ENCODE measurements at places on chromosomes 2 and 18.

DNA sequence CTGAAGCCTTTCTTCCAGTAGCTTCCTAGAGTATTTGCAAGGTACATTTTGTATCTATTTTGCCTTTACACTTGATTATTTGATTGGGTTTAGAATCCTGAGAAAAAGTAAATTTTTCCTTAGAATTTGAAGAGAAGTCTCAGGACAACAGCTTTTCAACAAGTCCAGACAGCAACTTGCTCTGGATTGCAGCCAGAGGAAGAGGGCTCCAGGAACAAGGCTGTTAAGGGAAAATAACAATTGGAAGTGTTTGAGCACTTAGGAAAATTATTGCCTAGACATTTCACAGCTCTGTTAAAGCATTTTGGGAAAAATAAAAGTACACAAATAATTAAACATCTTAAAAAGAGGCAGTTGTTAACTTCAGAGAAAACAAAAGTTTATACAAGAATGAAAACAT lies 58.3 kb upstream of the RAPGEF4 start:
- no peak for DNase-seq

- DNase-seq: no peak
Observed at GRCh38 chr18:78542204-78542603, 437.4 kb upstream of the SALL3 start.

GRCh38 chr2:216477283-216478035 lies 21.2 kb upstream of the RPL37A start:
- no peak for DNase-seq

DNA sequence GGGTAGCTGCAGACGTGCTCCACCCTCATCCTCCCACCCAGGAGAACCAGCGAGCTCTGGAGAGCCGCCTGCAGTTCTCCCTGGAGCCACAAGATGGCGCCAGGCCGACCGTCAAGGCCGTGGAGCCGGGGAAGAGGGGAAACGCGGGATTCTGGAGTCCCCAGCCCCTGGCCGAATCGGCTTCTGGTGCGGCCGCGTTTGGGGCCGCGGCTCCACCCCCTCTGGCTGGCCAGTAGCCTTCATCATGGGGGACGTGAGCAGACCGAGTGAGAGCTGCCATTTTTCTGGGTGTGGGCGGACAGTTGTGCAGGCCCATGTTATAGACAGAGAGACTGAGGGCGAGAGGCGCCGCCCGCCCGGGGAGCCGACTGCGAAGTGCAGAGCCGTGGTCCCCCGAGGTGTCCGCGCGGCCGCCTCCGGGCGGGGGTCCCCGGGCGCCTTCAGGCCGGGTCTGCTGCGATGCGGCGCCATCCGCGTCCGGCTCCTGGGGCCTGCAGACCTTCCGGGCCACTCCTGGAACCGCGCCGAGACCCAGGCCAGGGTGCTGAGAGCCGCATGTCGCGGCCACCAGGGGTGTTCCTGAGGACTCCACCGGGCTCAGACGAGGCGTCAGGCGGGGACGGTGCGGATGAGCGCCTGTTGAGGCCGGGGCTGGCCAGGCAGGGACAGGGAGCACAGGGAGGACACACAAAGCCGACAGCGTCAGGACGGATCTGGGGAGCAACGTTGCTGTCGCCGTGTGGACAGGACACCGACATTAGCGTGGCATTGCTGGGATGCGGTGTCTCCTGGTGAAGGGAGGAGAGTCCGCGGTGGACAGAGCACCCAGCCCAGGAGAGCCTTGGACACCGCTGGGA lies 418.2 kb upstream of the HS6ST1 start:
- peak; percentile 61 for DNase-seq

DNA sequence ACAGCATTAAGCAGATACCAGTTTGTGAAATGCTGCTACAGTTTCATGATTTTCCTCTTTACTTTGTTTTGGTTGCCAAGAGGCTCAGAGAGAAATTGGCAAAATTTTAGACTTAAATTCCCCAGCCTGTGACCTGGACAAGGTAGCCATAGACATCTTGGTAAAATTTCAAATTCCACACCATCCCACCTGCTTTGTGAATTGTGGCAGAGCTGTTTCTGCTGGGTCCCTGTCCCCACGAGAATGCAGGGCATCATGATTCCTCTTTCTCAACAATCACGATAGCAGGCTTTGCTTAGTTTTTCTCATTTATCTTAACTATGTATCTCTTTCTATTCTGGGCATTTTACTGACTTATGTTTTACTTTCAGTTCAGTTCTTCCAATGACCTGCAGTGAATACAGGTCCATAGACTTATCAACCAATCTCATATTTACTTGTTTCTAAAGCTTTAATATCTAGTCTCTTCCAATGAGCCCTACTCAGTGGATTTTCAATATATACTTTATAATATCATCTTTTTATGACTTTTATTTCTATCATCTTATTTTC lies 351.6 kb downstream of the SOCS6 start:
- DNase-seq: no peak

GRCh38 chr2:48145845-48146452 lies 239.7 kb upstream of the FBXO11 start:
- no peak for DNase-seq

GRCh38 chr2:120666433-120666832 lies 69.2 kb upstream of the GLI2 start:
- no peak for DNase-seq

DNA sequence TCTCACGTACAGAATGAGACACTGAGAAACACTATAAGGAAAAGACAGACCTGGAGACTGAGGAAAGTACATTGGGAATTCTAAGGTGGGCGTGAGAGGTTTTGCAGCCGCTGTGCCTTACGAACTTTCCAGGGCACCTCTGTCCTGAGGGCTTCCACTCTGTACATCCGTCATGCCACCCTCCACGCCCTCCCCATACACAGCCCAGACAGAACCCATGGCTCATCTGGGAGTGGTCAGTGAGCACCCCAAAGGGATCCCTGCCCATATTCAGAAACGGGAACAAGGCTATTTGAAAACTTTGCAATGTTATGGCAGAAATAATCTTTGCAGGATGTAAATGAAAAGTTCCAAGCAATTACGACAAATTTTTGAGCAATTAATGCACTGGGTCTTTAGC lies 95.4 kb upstream of the ZNF532 start:
- no peak for DNase-seq

- DNase-seq: no peak
Observed at GRCh38 chr2:9113916-9114315, 92.7 kb upstream of the ASAP2 start.

- peak; percentile 15 for DNase-seq
Observed at GRCh38 chr2:38835015-38835601, 40.6 kb downstream of the DHX57 start.

DNA sequence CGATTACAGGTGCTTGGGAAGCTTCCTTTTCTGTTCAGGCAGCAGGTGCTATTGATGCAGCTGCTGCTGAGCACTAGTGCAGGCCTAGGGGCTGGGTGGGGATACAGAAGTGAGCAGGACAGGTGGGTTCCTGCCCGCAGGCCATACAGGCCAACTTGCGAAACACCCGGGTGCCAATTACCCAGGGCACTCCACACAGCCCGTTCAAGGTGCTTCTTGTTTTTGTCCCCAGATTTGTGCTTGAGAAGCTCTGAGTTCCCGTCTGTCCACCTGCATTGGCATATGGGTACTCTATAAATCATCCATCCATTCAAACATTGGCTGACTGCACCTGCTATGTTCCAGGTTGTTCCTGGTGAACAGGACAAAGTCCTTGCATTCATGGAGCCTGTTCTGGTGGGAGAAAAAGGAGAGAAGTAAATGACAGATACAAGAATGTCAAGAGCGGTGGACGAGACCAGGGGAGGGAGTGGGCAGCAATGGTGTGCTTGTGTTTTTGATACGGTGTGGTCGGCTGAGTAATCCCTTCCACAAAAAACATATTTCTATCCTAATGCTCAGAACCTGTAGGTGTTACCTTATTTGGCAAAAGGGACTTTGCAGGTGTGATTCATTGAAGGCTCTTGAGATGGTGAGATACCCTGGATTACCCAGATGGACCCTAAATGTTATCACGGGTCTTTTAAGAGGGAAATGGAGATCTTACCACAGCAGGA lies 31.4 kb downstream of the SH3BP4 start:
- DNase-seq: no peak

GRCh38 chr2:18745431-18746272 lies 156.3 kb upstream of the NT5C1B start:
- DNase-seq: no peak

Data from NCI-H1694 (cell line).